ENCODE measurements at places on chromosomes 6 and 20. TPM values are rescaled to one million over a fixed set of nuclear protein-coding genes. Genes with fewer than 3 reads are reported as not detected.

- no peak for DNase-seq
Measured at GRCh38 chr6:68279793-68280557, 355.1 kb upstream of the ADGRB3 start.

GRCh38 chr20:35615667-35616464, at the start of gene SPAG4:
SPAG4 (plus strand) TSS chr20:35615829; CDS start chr20:35616004, 175 bp downstream.
- peak; percentile 96 for DNase-seq

DNA sequence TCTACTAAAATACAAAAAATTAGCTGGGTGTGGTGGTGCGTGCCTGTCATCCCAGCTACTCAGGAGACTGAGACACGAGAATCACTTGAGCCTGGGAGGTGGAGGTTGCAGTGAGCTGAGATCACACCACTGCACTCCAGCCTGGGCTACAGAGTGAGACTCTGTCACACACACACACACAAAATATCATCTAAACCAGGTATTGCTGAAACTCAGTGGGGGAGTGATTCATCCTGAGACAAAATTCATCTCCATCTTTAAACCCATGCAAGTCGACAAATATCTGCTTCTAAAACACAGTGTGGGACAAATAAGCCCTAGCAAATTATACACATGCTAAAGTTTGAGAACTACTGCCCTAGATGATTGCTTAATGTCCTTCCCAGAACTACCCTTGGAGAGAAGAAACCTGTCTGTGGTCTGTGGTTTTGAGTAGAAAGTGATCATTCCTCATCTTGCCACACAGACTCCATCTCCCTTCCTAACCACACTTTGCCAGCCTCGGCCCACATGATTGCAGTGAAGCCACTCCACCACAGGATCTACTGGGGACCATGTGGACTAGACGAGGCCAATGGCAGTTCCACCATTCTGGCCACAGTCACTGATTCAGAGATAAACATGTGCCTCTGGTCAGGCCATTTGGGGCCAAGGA, 130.3 kb downstream of the OPRM1 start:
- DNase-seq, result no peak

The RAET1L gene
- total RNA-seq, result not detected

The XKR7 gene
- 9.8 TPM for total RNA-seq

The PPP1R14C gene
- 59.1 TPM for total RNA-seq
